ENCODE measurements at places on chromosomes 12 and 14. TPM values are rescaled to one million over a fixed set of nuclear protein-coding genes. Genes with fewer than 3 reads are reported as not detected.

Gene NUAK1
- total RNA-seq = 0.02 TPM

Gene CD163
- total RNA-seq = not detected

Gene NRL
- 1.2 TPM for total RNA-seq

Gene ESRRB
- total RNA-seq = 0.09 TPM

Gene BMP4
- not detected for total RNA-seq

All from activated CD4-positive, alpha-beta T cell treated with anti-CD3 and anti-CD28 coated beads, Interleukin-2, amount 10 ng/mL, durations not matched to agents 24 days and 14 days (primary cell).